GM23338 (cell line): ENCODE measurements at places on chromosomes 12 and 14. TPM values are rescaled to one million over a fixed set of nuclear protein-coding genes. Genes with fewer than 3 reads are reported as not detected.

- no peaks in the 10 kb centered on the region for H3K27me3 ChIP-seq
- DNase-seq, result no peak
- no peak overlapping the region for H3K27ac ChIP-seq
- no peaks in the 10 kb centered on the region for H3K36me3 ChIP-seq
- no peak overlapping the region for H3K4me3 ChIP-seq
Observed at GRCh38 chr14:80584744-80585505, 356.6 kb downstream of the CEP128 start.

GRCh38 chr14:47919334-47919846 lies 244.0 kb upstream of the MDGA2 start:
- H3K36me3 ChIP-seq, result no peaks in the 10 kb centered on the region
- no peak overlapping the region for H3K4me3 ChIP-seq
- no peaks in the 10 kb centered on the region for H3K4me1 ChIP-seq
- no peak overlapping the region for H3K27ac ChIP-seq
- no peaks in the 10 kb centered on the region for H3K27me3 ChIP-seq
- no peak for DNase-seq

GRCh38 chr14:39266871-39267607 lies 33.3 kb downstream of the MIA2 start:
- no peaks in the 10 kb centered on the region for H3K36me3 ChIP-seq
- peak overlapping the region; percentile 68 for H3K4me3 ChIP-seq
- peaks cover 13% of the 10 kb centered on the region for H3K4me1 ChIP-seq
- H3K27ac ChIP-seq, result peak overlapping the region; percentile 85

DNA sequence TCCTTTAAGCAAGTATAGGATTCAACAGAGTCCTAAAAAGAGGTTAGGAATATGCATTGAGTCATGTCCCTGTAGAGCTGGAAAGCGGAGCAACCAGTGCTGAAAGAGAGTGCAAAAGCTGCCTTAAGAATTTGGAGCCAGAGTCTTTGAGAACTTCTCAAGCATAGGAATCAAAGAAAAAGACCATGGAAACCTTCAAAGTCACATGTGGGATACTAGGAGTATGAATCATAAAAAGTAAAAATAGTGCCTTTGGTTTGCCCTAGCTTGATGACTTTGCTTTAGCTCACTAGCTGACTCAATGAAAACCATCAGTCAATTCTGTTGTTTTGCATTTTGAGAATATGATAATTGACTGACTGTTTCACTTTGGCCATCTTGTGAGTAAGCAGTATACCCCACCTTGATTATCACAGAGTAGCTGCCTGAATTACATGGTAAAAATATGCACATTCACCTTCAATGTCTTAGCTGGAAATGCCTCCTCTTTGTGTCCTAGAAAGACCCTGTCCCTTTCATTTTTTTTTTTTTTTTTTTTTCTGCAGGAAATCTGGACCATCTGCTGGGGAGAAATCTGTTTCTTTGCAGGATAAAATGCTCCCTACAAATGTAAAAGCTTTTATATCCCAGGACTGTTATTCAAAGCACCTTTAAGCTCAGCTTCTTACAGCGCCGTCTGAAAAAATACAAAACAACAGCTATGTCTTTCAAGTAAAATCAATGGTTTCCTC lies 248.6 kb upstream of the KRR1 start:
- peaks cover 24% of the 10 kb centered on the region for H3K4me1 ChIP-seq
- no peaks in the 10 kb centered on the region for H3K36me3 ChIP-seq
- no peak overlapping the region for H3K4me3 ChIP-seq
- no peak for DNase-seq
- H3K27ac ChIP-seq, result no peak overlapping the region

GRCh38 chr12:91632042-91632786 lies 449.6 kb upstream of the DCN start:
- H3K4me3 ChIP-seq, result no peak overlapping the region
- no peaks in the 10 kb centered on the region for H3K27me3 ChIP-seq
- H3K36me3 ChIP-seq, result no peaks in the 10 kb centered on the region
- H3K4me1 ChIP-seq, result no peaks in the 10 kb centered on the region
- H3K27ac ChIP-seq, result no peak overlapping the region

- no peak overlapping the region for H3K4me3 ChIP-seq
- H3K36me3 ChIP-seq, result no peaks in the 10 kb centered on the region
- H3K4me1 ChIP-seq, result peaks cover 3% of the 10 kb centered on the region; the same call in 1 of the 2 replicates
- DNase-seq, result no peak
- H3K27ac ChIP-seq, result no peak overlapping the region
Observed at GRCh38 chr12:116302166-116303058, 24.9 kb upstream of the MED13L start.

DNA sequence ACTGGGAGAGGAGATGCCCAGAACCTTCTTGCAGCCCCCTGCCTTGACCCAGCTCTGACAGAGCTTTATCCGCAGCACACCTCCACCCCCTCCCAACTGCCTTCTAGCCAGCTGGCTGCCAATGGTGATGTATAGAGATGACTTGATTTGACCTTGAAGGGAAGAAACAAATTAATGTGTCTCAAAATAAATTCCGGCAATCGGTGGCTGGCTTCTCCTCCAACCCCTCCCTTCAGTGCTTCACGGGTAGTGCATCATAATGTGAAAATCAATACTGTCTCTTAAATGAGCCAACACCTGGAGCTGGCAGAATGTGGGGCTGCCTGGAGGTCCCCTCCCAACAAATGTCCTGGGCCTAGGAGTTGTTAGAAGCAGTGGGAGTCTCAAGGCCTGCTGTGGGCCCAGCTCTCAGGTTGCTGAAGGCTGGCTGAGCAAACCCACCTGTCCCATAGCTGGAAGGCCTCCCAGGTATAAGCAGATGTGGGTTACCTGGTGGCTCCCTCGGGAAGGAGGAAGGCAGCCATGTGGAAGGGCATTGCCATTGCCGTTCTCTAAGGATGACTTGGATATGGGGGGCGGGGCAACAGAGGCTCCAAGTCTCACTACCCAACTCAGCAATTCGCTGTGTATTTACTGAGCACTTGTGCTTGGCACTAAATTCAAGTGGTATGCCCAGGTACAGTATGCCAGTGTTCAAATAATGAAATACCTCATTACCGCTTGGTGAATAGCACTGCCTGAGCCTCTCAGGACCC lies 23.2 kb downstream of the HSPB8 start:
- DNase-seq, result peak; percentile 49
- H3K36me3 ChIP-seq, result no peaks in the 10 kb centered on the region
- no peaks in the 10 kb centered on the region for H3K27me3 ChIP-seq
- H3K4me3 ChIP-seq, result peak overlapping the region; percentile 27; the same call in 1 of the 2 replicates
- H3K4me1 ChIP-seq, result peaks cover 30% of the 10 kb centered on the region

DNA sequence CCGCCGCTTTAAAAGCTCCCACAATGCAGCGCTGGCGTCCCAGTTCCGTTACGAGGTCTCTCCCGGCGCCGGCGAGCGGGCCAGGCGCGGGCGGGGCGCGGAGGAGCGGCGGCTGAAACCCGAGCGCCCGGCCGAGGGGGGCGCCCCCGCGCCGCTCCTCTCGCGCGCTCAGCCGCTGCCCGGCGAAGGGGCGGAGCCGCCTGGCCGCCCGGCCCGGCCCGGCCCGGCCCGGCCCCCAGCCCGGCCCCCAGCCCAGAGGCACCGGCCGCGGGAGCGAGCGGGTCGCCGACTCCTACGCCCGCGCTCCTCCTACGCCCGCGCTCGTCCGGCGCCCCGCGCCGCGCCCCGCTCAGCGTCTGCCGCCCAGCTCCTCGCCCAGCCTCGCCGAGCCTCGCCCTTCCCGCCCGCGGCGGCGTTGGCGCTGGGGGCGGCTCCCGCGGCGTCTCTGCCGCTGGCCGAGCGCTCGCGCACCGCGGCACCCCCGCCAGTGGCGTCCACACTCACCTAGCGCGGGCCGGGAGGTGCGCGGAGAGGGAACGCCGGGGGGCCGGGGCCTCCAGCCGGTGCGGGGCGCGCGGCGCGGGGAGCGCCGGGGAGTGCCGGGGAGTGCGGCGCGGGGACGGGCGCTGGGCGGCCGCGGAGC lies at the start of gene RASSF8:
RASSF8 (plus strand) TSS at position 255 of the 643 bp plus-strand sequence. CDS start 96,662 bp downstream, outside the sequence.
- no peaks in the 10 kb centered on the region for H3K36me3 ChIP-seq
- peak; percentile 86 for DNase-seq
- H3K27me3 ChIP-seq, result no peaks in the 10 kb centered on the region
- peak within 1 kb of the TSS; percentile 94 for H3K27ac ChIP-seq

DNA sequence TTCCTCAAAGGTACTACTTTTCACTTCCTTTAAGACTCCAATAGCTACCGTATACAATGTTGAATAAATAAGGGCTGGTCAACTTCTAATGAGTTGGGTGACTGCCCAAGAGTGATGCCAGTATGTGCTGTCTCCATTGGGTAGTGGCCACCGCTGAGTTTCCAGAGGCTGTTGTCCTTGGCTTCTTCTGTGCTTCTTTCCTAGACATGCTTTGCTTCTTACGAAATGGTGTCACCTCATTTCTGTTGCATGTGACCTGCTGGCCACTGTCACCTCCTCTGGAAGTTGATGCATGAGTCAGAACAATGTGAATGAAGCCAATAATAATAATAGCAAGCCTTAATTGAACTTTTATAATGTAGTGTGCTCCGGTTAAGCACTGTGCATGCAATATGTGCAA lies 7.5 kb upstream of the NID2 start:
- H3K27me3 ChIP-seq, result peaks cover 3% of the 10 kb centered on the region
- DNase-seq, result no peak
- H3K4me3 ChIP-seq, result no peak overlapping the region
- H3K4me1 ChIP-seq, result no peaks in the 10 kb centered on the region

GRCh38 chr12:27787559-27787958 lies 7.5 kb upstream of the MANSC4 start:
- no peak for DNase-seq
- no peak overlapping the region for H3K4me3 ChIP-seq
- no peak overlapping the region for H3K27ac ChIP-seq
- H3K36me3 ChIP-seq, result 0 out of 2 replicates have a peak, but pooled peaks cover 3% of the 10 kb centered on the region
- peaks cover 10% of the 10 kb centered on the region; the same call in 1 of the 2 replicates for H3K4me1 ChIP-seq

- no peak for DNase-seq
- no peaks in the 10 kb centered on the region for H3K4me1 ChIP-seq
- H3K27me3 ChIP-seq, result no peaks in the 10 kb centered on the region
- H3K4me3 ChIP-seq, result no peak overlapping the region
- H3K36me3 ChIP-seq, result peaks cover 33% of the 10 kb centered on the region; the same call in 1 of the 2 replicates
Observed at GRCh38 chr14:30651937-30652336, 29.8 kb downstream of the SCFD1 start.

- H3K27me3 ChIP-seq, result no peaks in the 10 kb centered on the region
- H3K4me1 ChIP-seq, result no peaks in the 10 kb centered on the region
- no peak for DNase-seq
- no peaks in the 10 kb centered on the region for H3K36me3 ChIP-seq
- H3K4me3 ChIP-seq, result no peak overlapping the region
Observed at GRCh38 chr14:104007121-104007520, 64.8 kb upstream of the RD3L start.

- no peaks in the 10 kb centered on the region for H3K36me3 ChIP-seq
- peaks cover 16% of the 10 kb centered on the region for H3K4me1 ChIP-seq
- H3K4me3 ChIP-seq, result peak overlapping the region; percentile 86
- no peak for DNase-seq
Observed at GRCh38 chr14:24270537-24271133, 762 bp downstream of the RABGGTA start.

DNA sequence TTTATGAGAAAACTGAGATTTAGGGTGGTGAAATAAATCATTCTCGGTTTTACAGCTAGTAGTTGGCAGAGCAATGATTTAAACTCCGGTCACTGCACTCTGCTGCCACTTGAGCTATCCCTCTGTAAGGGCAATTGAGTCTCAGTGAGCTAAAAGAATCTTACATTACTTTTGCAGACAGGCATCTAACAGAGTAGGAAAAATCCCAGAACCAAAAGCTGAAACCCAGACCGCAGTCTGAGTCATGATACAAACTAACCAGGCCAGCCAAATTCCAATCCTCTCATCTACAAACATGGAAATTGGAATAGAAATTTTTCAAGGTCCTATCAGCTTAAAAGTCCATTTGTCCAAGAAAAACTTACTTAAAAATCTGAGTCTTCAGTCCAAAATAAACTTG lies 73.7 kb downstream of the ANKS1B start:
- H3K4me3 ChIP-seq, result no peak overlapping the region
- H3K27ac ChIP-seq, result no peak overlapping the region
- no peak for DNase-seq
- H3K27me3 ChIP-seq, result no peaks in the 10 kb centered on the region
- no peaks in the 10 kb centered on the region for H3K36me3 ChIP-seq

DNA sequence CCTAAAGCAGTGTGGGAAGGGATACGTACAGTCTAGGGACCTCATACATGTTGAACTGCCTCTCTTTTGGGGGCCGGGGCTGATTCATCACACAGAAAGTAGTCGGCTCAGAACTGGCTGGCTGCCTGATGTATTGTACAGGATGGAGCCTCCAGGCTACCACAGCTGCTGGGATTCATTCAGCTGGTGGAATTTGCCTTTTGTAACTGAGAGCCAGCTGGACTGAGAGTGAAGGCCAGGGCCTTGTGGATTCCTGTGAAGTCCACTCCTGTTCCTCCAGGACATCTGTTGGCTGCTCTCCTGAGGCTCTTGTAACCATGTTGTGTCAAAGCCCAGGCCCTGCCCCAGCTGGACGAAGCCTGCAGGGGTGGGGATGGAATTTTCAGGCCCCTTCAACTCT lies 116.3 kb upstream of the PRICKLE1 start:
- H3K4me3 ChIP-seq, result no peak overlapping the region
- H3K36me3 ChIP-seq, result no peaks in the 10 kb centered on the region
- no peaks in the 10 kb centered on the region for H3K27me3 ChIP-seq
- no peak overlapping the region for H3K27ac ChIP-seq

DNA sequence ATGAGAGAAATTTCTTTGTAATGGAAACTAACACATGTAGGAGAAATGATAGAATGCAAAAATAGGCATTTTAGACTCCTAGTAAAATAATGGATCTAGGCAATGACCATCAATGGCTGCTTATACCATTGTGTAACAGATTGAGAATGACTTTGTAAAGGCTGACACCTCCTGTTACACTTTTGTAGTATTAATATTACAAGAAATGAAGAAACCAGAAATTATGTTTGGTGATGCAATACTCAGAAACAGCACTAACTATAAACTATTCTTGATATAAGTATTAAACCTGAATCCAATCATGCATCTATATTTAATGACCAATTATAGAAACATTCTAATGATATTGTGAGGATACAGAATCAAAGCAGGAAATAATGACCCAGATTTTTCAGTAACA lies 108.5 kb upstream of the CNTN1 start:
- H3K27me3 ChIP-seq, result no peaks in the 10 kb centered on the region
- no peaks in the 10 kb centered on the region for H3K4me1 ChIP-seq
- no peak overlapping the region for H3K27ac ChIP-seq
- H3K4me3 ChIP-seq, result no peak overlapping the region

GRCh38 chr14:89237921-89238529 lies 179.0 kb downstream of the FOXN3 start:
- H3K4me1 ChIP-seq, result peaks cover 31% of the 10 kb centered on the region
- DNase-seq, result peak; percentile 85
- no peak overlapping the region for H3K4me3 ChIP-seq

- H3K4me3 ChIP-seq, result no peak overlapping the region
- H3K27me3 ChIP-seq, result no peaks in the 10 kb centered on the region
- no peak for DNase-seq
- H3K36me3 ChIP-seq, result no peaks in the 10 kb centered on the region
- 0 out of 2 replicates have a peak, but pooled peaks cover 6% of the 10 kb centered on the region for H3K4me1 ChIP-seq
- H3K27ac ChIP-seq, result no peak overlapping the region
Observed at GRCh38 chr14:50601394-50601793, 41.4 kb downstream of the ATL1 start.

SLC6A15 gene
- total RNA-seq, result 22.9 and 27.9 TPM in 2 replicates

LRP6 gene
- total RNA-seq, result 61.7 and 73.8 TPM in 2 replicates

SAMD4A gene
- total RNA-seq, result 5.2 and 6.9 TPM in 2 replicates

NPFF gene
- total RNA-seq, result 0.69 TPM in 1 of 2 replicates, not detected in the other

MGP gene
- not detected in 2 replicates for total RNA-seq
